ENCODE measurements at places on chromosomes 1 and 21.

GRCh38 chr1:230376296-230376695 lies 49.8 kb downstream of the PGBD5 start:
- DNase-seq, result no peak

- DNase-seq, result no peak
Measured at GRCh38 chr1:110375490-110375889, 15.3 kb downstream of the SLC16A4 start.

- DNase-seq, result no peak
Measured at GRCh38 chr1:231125972-231126580, 35.8 kb upstream of the TRIM67 start.

- peak; percentile 70 for DNase-seq
Measured at GRCh38 chr1:246724731-246725095, 504 bp downstream of the SCCPDH start.

GRCh38 chr1:159612211-159612885 lies 24.7 kb downstream of the APCS start:
- no peak for DNase-seq

DNA sequence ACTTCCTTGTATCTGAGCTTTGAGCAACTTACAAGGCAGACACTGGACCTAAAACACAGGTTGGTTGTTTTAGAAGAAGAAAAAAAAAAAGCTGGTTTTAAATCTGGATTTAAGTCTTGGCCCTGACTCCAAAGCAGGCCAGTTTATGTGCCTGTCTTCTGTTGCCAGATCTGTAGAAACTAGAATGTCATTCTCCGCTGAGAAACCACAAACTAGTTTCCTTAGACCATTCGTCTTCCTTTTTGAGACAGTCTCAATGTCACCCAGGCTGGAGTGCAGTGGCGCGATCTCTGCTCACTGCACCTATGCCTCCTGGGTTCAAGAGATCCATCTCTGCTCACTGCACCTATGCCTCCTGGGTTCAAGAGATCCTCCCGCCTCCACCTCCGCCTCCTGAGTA lies 33.9 kb downstream of the APP start:
- peak; percentile 62 for DNase-seq

- DNase-seq, result no peak
Measured at GRCh38 chr1:236495467-236496112, 28.2 kb upstream of the LGALS8 start.

DNA sequence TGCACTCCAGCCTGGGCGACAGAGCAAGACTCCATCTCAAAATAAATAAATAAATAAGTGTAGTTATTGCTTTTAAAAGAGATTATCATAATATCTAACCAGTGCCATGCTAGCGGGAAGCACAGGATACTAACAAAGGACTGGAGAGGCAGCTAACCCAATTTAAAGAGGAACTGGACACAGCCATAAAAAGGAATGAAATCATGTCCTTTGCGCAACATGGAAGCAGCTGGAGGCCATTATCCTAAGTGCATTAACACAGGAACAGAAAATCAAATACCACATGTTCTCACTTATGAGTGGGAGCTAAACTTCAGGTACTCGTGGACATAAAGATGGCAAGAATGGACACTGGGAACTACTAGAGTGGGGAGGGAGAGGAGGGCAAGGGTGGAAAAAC lies 54.9 kb downstream of the TM2D1 start:
- DNase-seq, result no peak

DNA sequence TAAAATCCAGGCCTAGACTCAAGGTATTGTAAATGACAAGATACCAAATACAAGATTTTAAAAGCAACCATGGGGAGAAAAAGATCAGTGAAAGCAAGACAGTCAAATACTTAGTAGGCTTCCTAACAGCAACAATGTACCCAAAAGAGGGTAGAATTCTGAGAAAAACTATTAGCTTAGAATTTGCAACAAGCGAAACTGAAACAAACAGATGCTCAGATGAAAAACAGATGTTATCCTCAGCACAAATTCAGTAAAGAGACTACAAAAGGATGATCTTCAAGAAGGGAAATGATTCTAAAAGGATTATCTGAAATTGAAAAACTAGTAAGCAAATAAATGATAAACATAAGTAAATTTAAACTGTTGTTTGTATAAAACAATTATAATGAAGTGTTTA lies 40.0 kb downstream of the PDC start:
- DNase-seq, result no peak

DNA sequence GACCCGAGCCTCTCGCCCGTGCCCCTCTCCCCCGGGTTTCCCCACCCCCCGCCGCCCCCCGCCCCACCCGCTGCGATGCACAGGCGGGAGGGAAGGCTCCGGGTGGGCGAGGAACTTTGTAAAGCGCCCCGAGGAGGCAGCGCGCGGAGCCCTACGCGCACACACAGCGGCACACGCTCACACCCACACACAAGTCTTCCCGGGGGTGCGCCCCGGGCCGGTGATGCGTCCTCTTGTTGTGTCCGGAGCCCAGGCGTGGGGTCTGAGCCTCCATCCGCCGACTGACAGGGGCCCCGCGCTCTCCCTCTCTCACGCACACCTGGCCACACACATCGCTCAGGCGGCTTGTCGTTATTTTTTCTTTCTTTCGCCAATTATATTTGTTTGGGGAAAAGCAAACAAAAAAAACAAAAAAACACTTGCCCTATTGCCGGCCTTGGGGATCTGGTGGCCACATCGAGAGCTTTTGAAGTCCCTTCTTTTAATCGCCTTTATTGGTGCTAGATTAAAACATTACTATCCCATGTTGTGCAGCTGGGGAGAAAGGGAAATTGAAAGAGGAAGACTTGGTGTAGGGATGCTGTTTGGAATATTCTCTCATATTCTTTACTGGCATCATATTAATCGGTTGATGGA lies 770 bp downstream of the NTNG1 start:
- no peak for DNase-seq

DNA sequence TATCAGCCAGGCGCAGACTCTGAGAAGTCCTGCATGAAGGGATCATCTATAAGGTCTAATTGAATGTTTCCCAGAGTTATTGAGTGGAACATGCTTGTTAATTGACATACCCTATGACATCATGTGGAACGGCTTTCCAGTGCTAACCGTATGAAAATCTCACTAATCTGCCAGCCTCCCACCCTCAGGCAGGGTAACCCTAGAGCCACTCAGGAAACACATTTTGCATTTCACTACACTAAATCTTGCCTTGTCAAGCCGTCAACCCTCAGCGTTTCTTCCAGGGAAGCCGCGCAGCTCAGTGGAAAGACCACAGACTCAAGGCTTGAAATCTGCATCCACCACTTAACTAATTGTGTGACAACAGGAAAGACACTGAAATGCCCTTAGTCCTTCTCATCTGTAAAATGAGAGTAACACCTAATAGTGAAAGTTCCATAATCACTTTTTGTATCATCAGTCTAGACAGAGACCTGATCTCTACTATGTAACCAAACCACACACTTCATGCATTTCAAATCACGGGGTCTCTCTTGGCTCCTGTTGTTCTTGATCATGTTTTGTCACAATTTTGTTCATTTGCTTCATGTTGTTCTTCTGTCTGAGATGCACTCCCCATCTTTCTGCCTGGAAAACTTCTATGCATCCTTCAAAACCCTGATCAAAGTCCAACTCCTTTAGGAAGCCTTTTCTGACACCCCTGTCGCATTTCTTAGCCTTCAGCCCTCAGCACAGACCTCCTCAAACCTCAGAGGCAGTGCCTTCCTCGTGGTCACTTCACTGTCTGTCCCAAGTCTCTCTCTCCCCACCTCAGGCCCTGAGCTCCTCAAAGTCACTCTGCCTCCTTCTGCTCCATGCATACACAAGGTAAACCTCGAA lies 246.5 kb downstream of the TOMM20 start:
- DNase-seq, result no peak

- no peak for DNase-seq
Measured at GRCh38 chr1:158979229-158979628, 30.5 kb upstream of the IFI16 start.

- no peak for DNase-seq
Measured at GRCh38 chr1:160144921-160145320, 6.5 kb upstream of the ATP1A4 start.

DNA sequence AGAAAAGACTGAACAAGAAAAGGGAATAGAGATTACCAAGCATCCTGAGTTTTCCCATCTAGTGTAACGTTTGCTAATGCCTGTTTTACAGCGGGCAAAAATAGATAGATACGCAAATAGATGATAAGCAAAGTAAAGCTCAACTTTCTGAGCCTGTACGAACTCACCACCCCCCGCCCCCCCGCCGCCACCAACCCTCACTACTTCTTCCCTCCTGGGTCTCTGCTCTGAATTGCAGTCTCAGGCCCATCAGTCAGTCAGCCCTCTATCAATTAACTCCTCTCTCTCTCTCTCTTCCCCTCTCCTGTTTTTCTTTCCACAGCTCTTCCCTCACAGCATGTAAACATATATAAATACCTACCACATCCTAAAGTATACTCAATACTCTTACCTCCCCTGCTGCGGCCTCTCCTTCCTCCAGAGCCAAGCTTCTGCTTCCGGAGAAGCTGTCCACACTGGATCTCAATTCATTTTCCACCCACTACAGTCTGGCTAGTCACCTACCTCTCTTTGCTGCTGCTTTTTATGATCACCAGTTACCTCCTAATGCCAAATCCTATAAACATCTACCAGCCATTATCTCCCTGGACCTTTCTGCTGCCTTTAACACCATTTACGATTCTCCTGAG lies 64.6 kb downstream of the CAPN2 start:
- no peak for DNase-seq

- peak; percentile 78 for DNase-seq
Measured at GRCh38 chr1:152458384-152459185, 44.5 kb upstream of the CRNN start.

DNA sequence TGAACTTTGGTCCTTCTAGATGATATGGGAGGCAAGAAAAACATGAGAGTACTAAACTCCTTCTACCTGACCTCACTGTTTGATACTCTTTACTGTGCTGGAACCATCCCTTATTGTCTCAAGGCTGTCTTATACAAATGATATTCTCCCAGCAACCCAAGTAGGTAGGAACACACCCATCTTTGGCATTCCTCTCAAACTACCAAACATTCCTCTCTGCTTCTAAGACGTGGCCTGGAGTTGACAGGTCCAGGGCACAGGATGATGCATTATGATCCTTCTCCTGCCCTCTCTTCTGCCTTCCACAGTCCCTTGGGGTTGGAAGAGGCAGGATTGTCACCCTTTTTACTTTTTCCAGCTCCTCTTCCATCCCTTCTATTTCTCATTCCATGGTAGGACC lies 90.5 kb downstream of the SPATA17 start:
- no peak for DNase-seq

DNA sequence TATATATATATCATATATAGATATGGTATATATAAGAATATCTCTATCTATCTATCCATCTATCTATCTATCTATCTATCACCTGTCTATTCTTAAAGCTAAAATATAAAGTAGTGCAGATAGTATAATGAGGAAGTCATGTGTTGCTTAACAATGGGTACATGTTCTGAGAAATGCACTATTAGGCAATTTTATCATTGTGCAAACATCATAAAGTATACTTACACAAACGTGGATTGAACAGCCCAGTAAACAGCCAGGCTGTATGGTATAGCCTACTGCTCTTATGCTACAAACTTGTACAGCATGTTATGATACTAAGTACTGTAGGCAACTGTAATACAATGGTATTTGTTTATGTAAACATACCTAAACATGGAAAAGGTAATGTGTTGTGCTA lies 621.0 kb upstream of the NCAM2 start:
- DNase-seq, result no peak

- no peak for DNase-seq
Measured at GRCh38 chr1:219159946-219160645, 13.6 kb upstream of the LYPLAL1 start.

GRCh38 chr1:34153246-34153645 lies 11.8 kb downstream of the CSMD2 start:
- DNase-seq, result no peak

DNA sequence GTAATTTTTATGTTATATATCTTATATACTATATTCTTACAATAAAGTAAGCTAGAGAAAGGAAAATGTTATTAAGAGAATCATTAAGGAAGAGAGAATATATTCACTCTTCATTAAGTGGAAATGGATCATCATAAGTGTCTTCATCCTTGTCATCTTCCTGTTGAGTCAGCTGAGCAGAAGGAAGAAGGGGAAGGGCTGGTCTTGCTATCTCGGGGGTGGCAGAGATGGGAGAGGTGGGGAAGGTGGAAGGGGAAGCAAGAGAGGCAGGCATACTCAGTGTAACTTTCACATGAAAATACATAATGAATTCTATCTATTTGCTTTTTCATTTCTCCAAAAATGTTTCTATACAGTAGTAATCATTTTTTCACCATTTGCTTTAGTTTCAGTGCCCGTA lies 5.1 kb downstream of the DNASE2B start:
- DNase-seq, result peak; percentile 16

- DNase-seq, result no peak
Measured at GRCh38 chr21:41037936-41038335, 130.0 kb upstream of the BACE2 start.

GRCh38 chr1:65175171-65176055 lies 27.4 kb downstream of the AK4 start:
- DNase-seq, result no peak

DNA sequence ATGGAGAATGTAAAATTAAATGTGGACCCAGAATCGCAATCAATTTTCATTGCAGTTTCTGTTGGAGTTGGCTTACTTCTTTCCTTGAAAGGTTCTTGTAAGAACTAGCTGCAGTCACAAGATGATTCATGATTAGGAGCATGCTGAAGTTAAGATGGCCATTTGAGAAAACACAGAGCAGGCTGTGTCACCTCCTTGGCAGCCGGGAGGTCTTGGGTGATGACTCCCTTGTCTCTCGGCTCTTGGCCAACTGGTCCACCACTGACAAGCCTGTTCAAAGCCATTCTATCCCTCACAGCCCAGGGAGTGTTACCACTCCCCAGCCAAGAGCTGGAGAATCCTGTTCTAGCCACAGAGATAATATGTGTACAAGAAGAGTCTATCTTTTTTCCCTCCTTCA lies 40.6 kb downstream of the OPTC start:
- DNase-seq, result no peak

- no peak for DNase-seq
Measured at GRCh38 chr21:33684923-33685560, 42.7 kb downstream of the ITSN1 start.

GRCh38 chr1:222643606-222643937 lies 25.7 kb downstream of the MIA3 start:
- DNase-seq, result no peak

DNA sequence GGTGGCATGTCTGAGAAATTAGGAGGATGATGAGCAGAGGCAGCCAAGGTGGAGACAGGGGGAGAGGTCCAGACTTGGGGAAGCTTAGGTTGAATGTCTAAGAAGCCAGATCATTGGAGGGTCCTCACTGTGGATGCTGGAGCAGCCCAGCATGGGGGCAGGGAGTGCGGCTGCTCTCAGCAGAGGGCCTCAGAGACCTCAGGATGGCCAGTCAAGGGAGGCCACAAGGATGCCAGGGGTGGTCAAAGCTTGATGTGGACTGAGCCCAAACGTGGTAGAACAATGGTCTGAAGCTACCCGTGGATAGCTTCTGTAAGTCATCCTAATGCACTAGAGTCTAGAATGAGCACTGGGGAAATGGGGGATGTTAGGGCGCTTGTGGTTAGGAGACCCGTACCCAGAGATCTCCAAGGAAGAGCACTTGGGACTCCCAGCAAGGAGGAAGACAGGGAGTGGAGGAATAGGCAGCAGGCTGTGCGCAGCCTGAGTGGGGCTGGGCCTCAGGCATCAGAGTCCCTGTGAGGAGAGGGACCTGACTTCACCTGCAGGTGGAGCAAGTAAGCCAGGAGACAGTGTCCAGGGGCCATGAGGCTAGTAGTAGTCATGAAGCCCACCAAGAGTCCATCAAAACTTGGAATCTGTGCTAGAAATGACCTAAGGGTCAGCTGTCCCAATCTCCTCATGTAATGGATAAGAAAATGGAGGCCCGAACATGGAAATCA lies 4.3 kb upstream of the S100A9 start:
- no peak for DNase-seq
